ENCODE measurements at places on chromosomes 5 and 9. TPM values are rescaled to one million over a fixed set of nuclear protein-coding genes. Genes with fewer than 3 reads are reported as not detected.

The SLC35D2 gene
- 22.7 TPM for total RNA-seq

The NDUFA8 gene
- 46.3 TPM for total RNA-seq

The SLIT3 gene
- 48.5 TPM for total RNA-seq

The GDF9 gene
- total RNA-seq = 0.37 TPM

The FOXD4L3 gene
- total RNA-seq = not detected

The DMGDH gene
- total RNA-seq = 2.6 TPM

The GAS1 gene
- total RNA-seq = 13.5 TPM

The GPR150 gene
- 0.28 TPM for total RNA-seq

The ZNF879 gene
- 5.2 TPM for total RNA-seq

GRCh38 chr5:109614981-109615380 is 74.7 kb upstream of the MAN2A1 start:
- DNase-seq = no peak

DNA sequence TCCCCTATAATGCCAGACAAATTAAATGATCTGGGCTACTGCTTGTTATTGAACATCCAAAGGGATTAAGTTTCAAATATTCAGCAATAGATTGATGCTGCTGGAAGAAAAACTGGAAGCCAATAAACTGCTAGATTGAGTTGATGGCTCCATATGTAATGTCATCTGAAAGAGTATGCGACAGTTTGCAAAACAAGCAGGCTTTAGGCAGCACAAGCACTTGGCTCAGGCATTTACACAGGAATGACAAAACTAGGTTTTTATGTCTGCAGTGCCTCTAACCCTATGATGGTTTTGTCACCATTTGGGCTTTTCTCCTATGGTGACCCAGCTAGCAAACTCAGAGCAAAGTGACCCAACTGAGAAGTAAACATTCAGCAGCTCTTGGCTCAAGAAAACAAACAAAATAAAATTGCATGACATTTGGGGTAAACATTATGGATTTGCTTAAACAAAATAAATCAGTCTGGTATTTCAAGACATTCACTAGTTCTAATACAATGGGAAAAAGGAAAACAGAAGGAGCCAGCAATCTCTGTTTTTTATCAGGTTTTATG is 978.5 kb downstream of the DTWD2 start:
- peak; percentile 45 for DNase-seq

DNA sequence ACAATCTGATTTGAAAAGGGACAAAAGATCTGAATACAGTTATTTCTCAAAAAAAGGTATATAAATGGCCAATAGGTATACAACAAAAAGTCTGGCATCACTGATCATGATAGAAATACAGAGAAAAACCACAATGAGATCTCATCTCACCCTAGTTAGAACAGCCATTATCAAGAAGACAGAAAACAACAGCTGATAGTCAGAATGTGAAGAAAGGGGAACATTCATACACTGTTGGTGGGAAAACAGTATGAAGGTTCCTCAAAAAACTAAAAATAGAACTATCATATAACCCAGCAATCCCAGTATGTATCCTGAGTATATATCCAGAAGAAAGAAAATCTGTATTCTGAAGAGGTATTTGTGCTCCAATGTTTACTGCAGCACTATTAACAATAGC is 75.7 kb upstream of the OR2K2 start:
- DNase-seq = no peak

DNA sequence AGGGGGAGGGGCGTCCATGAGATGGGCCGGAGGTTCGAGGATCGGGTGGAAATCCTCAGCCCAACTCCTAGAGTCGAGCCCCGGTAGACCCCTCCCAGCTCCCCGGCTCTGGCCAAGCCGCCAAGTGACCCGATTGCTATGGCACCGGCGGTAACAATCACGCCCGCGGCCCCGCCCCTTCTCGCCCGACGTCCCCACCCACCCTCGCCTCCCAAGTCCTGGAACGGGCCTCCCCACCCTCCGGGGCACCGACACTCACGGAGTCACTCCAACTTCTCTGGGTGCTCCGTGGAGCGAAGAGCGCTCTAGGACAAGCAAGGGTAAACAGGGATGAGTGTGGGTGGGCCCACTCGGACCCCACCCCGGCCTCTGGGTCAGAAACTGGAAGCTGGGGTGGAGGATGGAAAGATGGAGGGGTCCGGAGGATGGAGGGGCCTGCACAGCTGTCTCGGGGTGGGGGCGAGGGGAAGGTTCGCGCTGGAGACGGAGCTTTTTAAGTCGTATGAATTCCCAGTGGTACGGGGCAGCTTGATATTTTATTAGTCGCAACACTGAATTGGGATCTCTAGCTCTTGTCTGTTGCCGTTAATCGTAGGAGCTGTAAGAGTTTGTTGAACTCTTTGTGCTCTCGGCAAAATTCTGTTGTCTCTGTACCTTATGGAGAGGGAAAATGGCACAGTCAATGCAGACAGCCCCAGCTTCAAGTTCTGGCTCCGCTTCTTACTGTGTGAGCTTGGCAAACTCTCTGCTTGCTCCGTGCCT is at the start of gene SPACA9:
SPACA9 (plus strand) TSS at position 204 of the 762 bp plus-strand sequence. CDS start 5,050 bp downstream, outside the sequence.
- DNase-seq = peak; percentile 89

DNA sequence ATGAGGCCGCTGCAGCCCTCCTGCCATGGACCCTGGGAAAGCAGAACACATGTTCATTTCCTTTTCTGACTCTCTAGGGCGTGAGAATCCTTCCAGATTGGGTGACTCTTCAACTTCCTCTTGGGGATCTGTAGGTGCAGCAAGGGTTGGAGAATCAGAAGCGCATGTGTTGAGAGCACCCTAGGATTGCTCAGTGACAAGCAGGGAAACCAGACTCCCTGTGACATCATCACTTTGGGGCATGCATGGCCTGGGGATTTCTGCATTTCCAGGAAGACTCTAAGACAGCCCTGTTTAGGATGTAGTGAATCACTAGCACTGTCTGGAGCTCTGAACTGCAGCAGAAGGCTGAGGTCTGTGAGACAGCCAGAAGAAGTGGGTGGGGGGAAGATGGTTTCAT is 15.1 kb upstream of the LCP2 start:
- DNase-seq = no peak

GRCh38 chr5:149044453-149045088 is 18.3 kb downstream of the SH3TC2 start:
- no peak for DNase-seq

DNA sequence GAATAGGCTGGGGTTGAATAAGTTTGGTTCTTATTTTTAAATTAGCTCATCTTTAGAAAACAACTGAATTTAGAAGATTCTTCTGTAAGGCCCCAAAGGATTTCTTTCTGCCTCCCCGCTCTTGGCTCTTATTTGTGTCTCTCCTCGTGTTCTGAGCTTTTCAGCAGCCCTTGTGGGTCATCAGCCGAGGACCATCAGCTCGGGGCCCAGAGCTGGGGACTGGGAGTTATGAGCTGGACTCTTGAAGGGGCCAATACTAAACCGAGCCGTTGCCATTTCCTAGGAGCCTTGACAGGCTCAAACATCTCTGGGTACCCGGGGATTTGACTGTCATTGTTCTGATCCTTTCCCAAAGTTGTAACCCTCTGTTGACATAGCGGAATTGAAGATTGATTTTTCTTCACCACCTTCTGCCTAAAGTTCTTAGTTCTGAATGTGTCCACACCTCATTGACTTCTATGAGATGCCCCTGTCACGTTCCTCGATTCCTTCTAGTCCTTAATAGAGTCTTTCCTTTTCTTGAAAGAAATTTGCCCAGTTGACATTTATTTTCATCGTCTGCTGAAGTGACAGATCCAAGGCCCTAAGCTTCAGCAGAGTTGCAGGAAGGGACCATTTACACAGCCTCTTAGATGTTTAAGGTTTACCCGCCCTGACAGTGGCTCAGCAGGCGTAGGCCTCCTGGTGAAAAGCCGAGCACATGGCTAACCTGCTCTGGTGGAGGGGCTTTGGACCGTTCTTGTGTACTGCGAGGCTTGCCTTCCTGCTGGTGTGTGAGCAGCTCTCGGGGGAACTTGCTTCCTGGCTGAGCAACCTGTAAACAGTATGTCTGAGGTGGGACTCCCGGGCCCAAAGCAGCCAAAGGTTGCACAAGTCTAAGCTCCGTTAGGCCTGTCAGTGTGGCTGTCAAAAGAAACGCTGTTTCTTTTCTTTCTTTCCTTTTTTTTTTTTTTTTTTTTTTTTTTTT is 24.0 kb downstream of the ABL1 start:
- DNase-seq = no peak

- DNase-seq = no peak
These were observed 4.5 kb downstream of the GRIN1 start for GRCh38 chr9:137143459-137143858.

DNA sequence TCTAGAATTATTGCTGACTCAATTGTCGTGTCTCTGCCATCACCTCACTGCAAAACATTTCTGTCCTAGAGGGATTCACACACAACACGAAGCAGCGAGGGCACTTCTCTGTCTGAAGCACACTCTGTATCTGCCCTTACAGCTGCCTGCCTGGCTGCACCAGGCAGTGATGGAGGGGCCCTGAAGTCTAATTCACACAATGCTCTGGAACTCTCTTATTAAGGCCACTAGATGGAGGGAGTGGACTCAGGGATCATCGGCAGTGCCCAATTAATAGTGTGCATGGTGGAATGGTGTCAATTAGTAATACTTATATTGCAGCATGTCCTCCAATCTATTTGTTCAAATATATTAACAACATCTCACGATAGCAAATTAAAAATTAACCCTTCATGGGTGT is 157.5 kb upstream of the MAP1B start:
- DNase-seq = no peak

DNA sequence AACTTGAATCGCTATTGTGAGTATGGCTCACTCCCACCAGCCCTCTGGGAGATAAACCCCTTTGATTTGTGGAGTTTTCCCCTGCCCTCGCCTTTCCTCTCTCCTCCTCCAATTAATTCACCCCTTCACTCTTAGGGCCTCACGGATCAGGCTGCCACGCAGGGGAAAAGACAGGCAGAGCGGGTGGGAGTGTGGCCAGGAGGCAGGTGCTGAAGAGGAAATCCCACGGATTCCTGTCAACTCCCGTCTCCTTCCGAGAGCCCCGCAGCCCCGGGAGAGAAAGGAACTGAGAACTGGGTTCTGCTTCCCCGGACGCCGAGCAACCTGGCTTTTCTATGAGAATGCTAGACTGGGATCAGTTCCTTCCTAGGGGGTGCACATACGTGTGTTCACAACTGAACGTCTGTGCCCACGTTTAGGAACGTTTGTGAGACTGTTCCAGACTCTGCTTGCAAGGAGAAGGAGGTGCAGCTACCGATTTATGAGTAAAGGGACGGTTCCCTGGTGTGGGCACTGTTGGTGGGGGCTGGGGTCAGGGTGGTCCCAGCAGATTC is 314.5 kb upstream of the TLE4 start:
- DNase-seq = peak; percentile 34

GRCh38 chr5:95976606-95977005 is 15.0 kb upstream of the ELL2 start:
- no peak for DNase-seq

- DNase-seq = peak; percentile 80
These were observed 159.1 kb downstream of the CSNK1G3 start for GRCh38 chr5:123671042-123671441.

DNA sequence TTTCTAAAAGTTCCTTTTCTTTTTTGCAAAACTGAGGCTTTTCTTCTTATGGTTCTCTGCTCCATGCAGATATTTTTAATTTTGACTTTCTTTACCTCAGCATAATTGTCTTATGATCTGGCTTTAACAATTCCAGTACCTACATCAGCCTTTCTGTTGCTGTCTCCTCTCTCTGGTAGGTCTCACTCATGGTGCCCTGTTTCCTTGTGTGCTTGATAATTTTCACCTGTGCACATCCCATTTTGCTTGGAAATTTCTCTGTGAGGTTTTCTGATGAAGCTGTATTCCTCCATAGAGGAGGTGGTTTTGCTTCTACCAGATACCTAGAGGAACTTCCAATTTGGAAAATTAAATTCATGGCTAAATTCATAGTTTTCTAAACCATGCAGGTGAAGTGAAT is 2.3 kb upstream of the HSD17B3 start:
- DNase-seq = no peak

DNA sequence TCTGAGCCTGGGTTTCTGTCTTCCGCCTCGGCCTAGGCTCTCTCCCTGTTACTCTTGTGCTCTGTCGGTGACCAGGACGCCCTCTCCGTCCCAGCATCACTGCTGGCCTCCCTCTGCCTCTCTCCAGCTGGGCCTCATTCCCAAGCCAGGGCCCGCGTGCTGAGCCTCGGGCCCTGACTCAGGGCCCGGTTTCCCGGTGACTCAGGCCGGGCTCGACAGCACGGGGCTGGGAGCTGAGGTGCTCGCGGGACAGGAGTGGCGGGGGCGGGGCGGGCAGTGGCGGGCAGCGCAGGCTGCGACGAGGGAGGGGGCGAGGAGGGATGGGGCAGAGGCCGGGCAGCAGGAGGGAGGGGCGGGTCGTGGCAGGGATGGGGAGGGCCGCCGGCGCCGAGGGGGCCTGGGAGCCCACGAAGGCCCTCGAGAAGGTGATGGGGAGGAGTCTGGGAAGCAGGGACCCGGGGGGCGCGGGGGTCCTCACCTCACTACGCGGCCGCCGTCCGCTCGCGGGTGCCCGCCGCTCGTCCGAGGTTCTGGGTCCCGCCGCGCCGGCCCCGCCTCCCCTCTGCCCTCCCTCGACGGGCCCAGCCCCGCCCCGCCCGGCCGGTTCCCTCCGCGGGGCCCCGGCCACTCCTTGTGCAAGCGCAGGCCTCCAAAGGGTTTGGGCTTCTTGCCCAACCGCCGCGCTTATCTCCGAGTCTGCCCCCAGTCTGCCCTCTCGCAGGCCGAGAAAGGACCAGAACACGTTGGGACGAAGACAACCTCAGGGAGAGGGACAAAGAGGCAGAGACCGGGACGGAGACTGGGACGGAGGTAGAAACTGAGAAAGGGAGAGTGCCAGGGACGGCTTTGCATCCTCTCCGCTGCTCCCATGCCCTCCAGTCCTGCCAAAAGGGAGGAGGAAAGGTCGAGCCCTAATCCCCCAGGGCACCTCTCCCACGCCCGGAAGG is at the start of gene ARAP3:
ARAP3 (minus strand) TSS at position 536 of the 947 bp plus-strand sequence. CDS start 1,744 bp downstream, outside the sequence.
- DNase-seq = peak; percentile 89

Measured in lung (tissue), 17 donors.